ENCODE measurements at places on chromosomes 3 and 15.

DNA sequence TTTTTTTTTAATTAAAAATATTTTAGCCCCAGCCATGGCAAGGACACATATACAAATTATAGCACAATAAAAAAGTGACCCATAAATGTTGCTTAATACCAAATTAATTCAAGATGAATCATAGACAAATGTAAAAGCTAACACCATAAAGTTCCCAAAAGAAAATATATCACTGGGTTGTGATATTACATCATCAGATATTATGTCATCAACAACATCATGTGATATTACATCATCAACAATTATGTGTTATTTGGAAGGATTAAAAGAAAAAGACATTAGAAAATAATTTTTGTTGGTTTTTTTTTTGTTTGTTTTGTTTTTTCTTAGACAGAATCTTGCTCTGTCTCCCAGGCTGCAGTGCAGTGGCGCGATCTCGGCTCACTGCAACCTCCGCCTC lies 34.5 kb upstream of the ABHD10 start:
- no peak for DNase-seq

- DNase-seq = no peak
These were observed 238.1 kb downstream of the CPNE4 start for GRCh38 chr3:131796558-131797198.

DNA sequence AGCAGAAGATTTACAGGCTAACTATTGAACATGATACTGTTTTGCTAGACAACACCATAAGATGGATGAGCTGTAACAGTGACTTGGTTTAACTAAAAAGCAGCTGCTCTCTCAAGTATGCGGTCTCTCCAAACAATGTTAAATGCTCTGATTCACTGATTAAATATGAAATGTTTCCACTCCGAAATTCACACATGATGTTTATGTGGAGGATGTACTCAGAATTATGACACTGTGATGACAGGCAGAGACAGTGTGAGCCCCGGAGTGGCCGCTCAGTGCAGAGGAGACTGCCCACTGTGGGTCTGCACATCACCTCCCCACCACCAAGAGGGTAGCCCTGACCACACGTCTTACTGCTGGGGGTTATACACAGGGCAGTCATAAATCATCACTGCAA lies 83.9 kb upstream of the MEX3B start:
- DNase-seq = peak; percentile 87

GRCh38 chr15:92578096-92578835 lies 77.3 kb downstream of the FAM174B start:
- DNase-seq = no peak

DNA sequence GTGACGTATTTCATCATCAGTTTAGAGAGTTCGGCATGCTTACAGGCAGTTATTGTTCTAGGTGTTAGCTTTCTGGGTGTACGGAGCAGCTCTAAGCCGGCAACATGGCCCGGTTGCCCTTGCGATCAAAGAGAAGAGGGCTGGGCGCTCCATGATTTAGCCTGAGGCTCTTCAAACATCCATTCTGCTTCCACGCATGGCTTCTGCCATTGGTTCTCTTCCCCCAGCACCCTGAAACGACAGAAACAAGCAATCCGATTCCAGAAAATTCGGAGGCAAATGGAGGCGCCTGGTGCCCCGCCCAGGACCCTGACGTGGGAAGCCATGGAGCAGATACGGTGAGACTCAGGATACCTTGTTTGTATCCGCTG lies 574 bp downstream of the NGRN start:
- DNase-seq = peak; percentile 49

- DNase-seq = no peak
These were observed 82.0 kb downstream of the NTRK3 start for GRCh38 chr15:88174571-88174970.

GRCh38 chr3:37742121-37742520 lies 119.6 kb upstream of the CTDSPL start:
- no peak for DNase-seq

DNA sequence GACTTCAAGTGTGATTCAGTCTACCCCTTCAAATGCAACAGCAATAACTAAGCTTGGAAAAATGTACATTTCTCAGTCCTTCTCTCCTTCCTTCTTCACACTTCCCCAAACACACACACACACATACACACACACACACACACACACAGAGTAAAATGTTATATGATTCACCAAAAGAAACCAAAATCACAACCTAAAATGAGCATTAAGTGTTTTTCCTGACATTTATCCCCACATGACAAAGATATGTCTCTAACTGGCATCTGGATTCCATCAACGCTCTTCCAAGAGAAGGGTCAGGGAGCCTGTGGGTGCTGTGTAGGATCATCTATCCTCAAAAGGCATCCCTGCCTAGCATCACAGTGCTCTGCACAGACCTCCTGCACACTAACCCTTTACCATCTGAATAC lies 21.0 kb downstream of the PDZRN3 start:
- peak; percentile 34 for DNase-seq

- DNase-seq = no peak
These were observed 86.3 kb downstream of the RSL24D1 start for GRCh38 chr15:55110446-55110845.

All from GM03348 (cell line).